ENCODE measurements at places on chromosomes 4 and X.

DNA sequence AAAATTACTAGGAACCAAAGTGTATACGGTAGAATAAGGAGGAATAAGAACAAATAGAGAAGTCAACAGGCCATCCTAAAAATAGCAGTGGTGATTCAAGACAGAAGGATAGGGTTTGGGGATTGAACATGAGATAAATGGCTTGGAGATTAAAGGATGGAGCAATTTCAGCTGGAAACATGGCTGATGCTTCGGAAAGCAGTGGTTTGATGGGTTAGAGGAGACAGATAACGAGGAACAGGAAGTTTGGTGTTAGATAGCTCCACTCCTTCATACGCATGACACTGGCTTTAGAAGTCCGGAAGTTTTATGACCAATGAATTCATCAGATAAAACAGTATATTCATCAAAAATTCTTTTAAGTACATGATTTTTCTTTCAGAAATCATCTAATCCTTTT lies 70.8 kb upstream of the GALNTL6 start:
- no peak for DNase-seq

GRCh38 chrX:64394059-64394873 lies 986 bp downstream of the MTMR8 start:
- no peak for DNase-seq

DNA sequence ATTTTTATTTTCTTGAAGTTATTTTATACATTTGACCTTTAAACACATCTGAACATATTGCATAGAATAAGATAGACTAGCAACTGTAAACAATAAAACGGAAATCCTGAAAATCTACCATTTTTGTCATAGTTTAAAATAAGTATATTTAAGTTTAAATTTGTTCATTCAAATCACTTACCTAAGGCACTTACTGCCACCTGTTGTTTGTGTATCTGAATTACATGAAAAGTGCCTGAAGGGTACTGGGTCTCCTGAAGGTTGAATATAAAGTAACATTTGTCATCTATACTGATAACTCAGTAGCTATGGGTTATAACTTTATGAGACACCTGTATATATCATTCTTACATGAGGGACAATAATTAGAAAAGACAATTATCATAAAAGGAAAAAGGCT lies 38.6 kb downstream of the TRPC5 start:
- DNase-seq: no peak

- no peak for DNase-seq
These were observed 875.2 kb downstream of the RAPGEF2 start for GRCh38 chr4:159977907-159978617.

- peak; percentile 35 for DNase-seq
These were observed 88.3 kb upstream of the UNC5C start for GRCh38 chr4:95637043-95637600.

GRCh38 chr4:5126231-5126630 lies 75.0 kb downstream of the STK32B start:
- DNase-seq: no peak

DNA sequence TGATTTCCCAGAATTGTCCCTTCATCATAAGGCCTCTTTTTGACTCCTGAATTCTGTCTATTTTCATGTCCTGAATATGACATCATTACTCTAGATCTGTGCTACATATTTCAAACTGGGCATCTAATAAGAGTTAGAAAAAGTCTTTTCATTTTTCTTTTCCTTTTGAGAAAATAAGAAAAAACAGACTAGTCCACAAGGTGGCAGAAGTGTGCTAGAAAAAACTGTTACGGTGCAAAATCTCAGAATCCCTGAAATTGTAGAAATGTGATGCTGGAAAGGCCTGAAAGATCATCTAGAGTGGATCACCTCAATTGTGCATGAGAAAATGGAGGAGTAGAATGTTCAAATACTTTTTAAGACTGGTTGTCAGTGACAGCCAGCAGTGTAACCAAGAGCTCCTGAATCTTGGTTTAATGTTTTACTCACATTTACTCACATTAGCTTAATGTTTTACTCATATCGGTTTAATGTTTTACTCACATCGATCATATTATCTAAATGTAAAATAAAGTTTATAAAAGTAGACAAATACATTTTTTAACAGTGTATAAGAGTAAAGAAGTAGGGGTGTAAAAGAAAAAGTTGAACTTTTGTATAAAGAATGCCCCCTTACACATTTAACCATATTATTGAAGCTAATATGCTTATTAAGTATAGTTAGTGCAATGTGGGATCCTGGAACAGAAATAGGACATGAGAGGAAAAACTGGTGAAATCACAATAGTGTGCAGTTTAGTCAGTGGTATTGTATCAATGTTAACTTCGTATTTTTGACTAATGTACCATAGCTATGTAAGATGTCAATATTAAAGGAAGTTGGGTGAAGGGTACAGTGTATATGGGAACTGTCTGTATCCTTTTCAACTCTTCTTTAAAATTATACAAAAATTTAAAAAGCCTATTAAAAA lies 15.2 kb downstream of the ASB11 start:
- no peak for DNase-seq

DNA sequence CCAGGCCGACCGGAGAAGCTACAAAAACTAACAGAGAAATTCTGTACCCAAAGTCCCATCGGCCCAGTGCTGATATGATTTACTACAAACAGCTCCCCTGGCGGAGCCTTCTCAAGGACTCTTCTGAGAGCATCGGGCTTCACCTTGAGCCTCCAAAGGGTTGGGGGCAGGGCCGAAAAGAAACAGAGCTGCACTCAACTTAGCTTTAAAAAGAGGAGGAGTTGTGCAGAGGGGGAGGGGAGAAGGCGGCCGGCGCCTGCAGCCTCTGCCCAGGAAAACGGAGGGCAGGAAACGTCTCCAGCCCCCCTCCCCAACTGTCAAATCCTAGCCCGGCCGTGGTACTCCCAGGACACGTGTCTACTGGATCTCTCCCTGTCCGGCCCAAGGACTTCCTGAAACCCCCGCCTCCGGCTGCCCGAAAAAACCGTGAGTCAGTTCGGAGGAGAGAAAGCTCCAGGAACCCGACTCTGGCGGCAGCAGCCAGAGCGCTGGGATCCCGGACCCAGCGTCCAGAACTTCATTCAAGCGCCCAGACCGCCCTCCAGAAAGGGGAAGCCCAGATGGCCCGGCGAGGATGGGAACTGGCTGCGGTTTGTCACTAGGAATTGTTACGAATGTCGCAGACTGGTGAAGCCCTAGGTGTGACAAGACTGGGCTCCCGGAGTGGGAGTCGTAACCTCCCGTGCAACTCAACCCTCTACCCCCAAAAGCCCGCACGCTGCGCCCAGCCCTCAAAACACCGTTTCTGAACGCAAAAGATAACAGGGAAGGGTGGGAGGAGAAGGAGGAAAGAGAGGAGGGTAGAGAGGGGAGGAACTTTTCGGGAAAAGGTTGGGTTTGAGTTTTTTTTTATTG lies 973 bp downstream of the ADAMTS3 start:
- peak; percentile 47 for DNase-seq

- no peak for DNase-seq
These were observed 21.2 kb downstream of the PPAT start for GRCh38 chr4:56414135-56414670.

DNA sequence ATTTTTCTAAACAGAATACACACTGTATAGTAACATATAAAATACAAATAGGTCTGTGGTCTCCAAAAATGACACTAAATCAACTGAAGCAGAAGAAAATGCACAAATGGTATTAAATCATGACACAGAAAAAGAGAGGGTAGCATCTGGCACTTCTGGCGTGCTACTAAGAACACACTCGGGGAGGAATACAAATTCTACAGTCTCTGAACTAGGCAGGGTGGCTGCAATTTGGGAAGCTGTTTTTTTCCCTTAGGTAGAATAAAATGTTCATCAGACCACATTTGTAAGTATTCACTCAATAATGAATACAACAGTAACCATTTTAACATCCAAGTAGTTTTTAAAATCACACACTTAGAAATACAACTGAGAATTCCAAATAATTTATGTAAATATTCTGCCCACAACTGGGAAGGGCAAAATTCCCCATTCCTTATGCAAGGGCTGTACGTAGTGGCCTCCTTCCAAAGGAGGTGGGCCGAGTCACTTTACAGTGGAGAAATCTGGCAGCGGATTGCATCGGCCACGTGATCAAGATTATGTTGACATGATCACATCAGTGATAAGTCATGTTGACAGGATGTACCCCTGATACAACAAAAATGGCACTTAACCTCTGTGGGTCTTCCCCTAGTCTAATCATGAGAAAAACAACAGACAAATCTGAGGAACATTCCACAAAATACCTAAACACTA lies 101.1 kb downstream of the TSPAN5 start:
- DNase-seq: no peak

DNA sequence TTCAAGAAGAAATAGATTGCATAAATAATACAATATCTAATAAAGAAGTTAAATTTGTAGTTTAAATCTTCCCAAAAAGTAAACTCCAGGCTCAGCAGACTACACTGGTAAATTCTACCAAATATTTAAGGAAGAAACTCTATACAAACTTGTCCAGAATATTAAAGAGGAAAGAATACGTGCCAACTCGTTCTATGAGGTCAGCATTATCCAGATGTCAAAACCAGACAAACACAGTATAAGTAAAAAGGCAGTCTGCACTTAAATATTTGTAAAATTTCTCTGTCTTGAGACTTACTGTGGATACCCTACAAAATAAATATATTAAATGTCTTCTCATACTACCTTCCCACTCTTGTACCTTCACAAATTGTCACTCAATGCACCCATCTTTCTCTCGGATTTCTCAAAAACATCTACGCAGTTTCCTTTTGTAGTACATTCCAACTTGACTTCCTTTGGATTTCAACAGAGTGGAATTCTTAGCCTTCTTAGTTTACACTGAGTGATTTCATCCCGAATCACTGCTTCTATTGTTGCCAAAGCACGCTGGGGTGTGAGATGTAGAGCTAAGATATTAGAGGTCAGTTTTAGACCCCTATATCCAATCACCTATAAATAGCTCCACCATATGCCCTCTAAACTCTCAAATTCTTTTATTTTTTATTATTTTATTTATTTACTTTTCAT lies 71.6 kb upstream of the MAB21L2 start:
- DNase-seq: no peak

Data from D341Med (cell line).